Occipital lobe (tissue), 3 donors: ENCODE measurements at places on chromosomes 12 and 14. TPM values are rescaled to one million over a fixed set of nuclear protein-coding genes. Genes with fewer than 3 reads are reported as not detected.

Gene BRI3BP
- 21.4 TPM for total RNA-seq

Gene KRT71
- not detected for total RNA-seq

Gene HEATR5A
- total RNA-seq: 32.3 TPM

Gene COX8C
- not detected for total RNA-seq

Gene IPO4
- total RNA-seq: 11.7 TPM

Gene GALNT16
- 5.5 TPM for total RNA-seq

Gene OTX2
- total RNA-seq: not detected

Gene KRT85
- not detected for total RNA-seq

Gene CD4
- 2.3 TPM for total RNA-seq

Gene RPS6KL1
- 26.5 TPM for total RNA-seq

Gene GPR162
- 61.3 TPM for total RNA-seq

DNA sequence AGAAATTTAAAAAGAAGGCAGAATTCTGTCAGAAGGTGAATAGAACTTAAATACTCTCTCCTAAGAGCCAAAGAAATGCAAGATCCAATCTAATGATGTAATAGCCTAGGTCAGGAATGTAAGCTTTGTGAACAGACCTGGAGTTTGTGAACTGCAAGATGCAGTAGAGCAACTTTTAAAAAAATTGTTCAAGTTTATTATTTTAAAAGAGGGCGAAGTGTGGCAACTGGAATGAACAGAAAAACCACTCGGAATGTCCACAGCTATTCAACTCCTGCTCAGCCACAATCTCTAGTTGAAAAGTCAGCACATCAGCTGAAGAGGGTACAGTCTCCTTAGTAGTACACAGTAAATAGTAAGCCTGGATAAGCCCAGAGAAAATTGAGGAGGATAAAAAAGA is 228.8 kb downstream of the PPFIA2 start:
- no peak for DNase-seq

GRCh38 chr14:55351111-55351510 is 60.5 kb downstream of the ATG14 start:
- no peak for DNase-seq

GRCh38 chr12:20946732-20947131 is 136.2 kb downstream of the SLCO1B3 start:
- no peak for DNase-seq

DNA sequence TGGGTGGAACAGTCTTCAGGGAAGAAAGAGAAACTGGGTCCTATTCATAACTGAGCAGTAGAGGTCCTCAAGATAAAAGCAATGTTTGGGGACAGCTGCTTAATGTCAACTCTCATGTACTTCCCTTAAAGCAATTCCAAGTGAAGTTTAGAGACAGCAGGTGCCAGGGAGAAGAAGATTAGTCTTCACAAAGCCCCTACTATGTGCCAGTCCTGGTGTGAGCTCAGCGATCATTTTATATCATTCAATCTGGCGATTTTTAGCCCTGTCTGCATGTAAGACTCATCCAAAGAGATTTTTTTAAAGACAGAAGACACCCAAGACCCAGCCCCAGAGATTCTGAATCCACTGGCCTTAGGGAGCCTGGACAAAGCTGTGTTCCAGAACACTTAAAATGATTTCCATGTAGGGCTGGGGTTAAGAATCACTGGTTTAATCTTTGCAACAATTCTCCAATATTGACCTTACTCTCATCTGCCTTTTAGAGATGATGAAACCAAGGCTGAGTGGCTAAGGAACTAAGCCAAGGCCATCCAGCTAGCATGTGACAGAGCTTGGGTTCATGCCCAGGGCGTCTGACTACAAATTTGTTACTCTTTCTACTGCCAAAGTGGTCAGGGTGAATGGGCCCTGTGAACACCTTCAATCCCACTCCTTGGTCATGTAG is 404.5 kb upstream of the TBX3 start:
- no peak for DNase-seq

DNA sequence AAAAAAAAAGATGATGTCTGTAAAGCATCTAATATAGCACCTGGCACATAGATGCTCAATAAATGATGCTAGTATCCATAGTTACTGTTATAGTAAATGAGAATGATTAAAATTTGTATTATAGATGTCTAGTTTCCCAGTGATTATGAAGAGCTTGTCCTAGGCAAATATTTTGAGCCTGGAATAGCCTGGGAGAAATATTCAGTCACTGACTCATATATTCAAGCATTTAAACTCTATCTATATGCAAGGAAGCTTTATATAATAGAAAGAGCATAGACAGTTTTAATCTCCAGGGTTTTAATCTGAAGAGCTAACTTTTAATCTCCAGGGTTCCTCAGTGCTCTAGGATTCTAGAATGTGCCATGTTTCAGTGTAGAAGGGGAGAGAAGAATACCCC is 91.5 kb upstream of the VASH1 start:
- no peak for DNase-seq

DNA sequence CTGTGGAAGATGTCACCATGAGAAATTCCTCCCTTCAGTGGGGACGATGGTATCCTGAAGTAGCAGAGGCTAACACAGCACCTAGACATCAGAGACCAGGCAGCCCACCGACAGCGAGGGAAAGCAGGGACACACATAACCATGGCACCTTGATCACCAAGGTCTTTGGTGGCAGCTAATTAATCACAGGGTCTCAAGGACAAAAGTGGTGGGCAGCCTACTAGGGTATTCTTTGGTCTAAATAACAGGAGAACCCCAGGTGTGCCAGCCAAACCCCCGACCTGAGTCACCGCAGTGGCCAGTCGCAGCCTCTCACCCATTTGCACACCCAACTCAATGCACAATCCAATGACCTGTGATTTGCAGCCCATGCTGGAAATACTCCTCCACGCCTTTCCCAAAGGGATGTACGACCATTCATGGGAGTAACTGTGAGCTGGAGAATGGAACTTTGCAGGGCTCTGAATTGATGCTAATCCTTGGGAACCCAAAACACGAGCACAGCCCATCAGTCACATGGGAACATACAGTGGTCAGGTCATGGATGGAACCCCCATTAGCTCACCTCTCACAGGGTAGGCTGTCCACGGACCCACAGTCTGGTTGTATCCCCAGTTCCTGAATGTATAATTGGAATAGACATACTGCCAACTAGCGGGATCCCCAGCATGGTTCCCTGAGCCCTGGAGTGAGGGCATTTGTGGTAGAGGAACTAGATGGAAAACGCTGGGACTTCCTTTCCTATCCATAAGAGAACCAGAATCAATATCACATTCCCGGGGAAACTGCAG is 58.7 kb upstream of the C14orf180 start:
- DNase-seq: no peak

- no peak for DNase-seq
Measured at GRCh38 chr14:95388699-95389098, 69.0 kb upstream of the CLMN start.

- no peak for DNase-seq
Measured at GRCh38 chr14:54104601-54105145, 148.0 kb upstream of the BMP4 start.

DNA sequence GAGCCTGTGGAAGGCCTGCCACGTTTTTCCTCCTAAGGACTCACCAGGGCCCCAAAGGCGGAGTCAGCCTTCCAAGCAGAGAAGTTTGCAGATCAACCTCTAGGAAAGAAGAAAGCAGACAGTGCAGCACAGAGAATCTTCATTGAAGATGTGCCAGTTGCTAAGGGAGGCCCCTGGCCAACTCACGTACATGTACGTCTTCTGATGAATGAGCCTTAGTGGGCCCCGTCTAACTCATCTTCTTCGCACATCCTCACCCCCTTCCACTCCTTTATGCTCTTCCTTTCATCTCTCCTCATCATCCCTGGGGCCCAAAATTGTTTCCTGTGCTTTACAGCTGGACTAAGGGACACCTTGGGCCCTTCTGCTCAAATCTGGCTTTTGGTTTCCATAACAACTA is 703.0 kb upstream of the TBX3 start:
- DNase-seq: no peak

- no peak for DNase-seq
Measured at GRCh38 chr12:121653999-121654398, 15.5 kb downstream of the MORN3 start.

GRCh38 chr12:63151623-63152320 is 771 bp upstream of the AVPR1A start:
- peak; percentile 14 for DNase-seq

DNA sequence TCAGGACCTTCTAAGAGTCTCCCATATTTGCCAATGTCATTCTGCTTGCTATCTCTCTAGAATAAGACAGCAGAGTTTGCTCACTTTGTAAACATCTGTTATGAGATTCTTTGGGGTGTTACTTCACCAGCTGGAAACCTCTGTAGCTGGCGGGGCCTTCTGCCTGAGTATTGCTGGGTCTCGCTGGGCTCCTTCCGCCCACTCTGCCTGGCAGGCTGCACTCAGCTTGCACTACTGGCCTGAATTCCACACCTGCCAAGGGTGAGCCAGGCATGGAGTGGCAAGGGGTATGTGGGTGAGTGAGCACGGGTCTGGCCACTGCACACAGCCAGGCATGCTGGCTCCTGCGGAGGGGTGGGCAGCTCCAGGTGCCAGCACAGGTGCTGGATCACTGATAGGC is 267.3 kb upstream of the PDE3A start:
- no peak for DNase-seq

DNA sequence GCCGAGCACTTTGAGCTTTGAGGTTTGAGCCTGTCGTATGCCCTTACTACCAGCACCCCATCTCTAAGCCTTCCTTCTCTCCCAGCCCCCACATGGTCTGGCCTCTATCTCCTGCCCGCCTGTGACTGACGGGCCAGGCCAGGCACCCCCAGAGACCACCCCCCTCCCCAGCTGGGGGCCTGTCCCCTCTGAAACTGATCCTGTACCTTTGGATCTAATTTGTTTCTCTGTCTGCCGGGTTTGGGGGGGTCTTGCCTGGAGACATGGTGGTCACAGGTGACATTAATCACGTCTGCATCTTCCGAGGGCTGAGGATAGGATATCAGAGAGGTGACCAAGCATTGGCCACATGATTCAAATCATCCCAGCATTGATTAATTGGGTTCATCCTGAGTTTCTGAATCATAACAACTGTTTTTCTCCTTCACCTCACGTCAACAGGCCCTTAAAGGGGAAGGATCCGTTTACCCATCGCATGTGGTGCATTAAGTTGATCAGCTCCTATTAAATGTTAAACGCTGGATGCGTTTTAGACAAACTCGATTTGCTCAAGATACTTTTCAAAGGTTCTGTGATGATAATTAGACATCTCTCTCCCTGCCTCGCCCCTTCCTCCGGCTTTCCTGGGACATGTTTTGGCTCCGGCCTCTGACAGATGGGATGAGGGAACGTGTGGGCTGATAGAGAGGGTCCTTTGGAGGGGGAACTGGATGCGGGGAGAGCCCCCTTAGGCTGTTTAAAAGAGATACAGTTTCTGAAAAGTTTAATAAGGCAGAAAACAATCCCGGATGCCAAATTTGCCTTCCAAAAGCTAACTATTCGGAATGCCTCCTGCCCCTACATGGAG is 63.3 kb upstream of the TBX3 start:
- DNase-seq: no peak

DNA sequence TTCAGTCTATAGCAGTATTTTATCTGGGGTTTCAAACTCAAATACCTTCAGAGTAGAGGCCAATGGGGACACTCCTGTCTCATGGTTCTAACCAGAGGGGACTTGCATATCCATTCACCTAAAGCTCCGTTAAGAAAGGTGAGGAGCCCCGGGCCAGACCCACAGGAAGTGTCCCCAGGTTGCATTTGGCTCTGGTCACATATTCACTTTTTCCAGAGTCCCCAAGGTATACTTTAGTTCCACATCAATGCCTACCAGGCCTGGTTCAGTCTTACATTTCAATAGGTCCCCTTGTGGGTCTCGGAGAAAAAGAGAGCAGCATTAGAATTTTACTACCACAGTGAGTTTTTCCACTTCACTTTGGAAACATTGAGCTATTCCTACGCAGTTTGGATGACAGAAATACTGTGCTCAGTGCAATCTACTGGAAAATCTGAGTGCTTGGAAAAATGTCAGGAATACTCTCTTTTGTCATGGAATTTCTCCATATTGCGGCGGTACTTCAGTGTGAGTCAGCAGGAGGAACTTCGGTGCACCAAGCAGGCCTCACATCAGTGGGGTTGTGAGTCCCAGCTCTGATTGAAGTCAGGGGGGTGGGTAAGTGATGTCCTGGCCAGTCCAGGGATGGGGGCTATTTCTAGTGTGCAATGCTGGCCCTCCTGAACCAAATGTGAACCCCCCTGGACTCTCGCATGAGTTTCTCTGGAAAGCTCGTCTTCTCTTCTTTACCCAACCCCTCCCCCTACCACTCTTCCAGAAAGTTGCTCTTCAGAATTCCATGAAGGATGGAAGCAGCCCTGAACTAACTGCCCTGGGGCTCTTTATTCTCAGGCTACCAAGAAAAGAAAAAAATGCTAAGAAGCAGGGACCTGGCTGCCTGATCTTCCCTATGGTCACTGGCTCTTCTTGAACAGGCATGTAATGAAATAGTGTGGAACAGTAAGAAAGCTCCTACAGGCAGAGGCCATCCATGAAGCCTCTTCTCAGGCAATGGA is 184.7 kb downstream of the PRKCH start:
- DNase-seq: no peak

DNA sequence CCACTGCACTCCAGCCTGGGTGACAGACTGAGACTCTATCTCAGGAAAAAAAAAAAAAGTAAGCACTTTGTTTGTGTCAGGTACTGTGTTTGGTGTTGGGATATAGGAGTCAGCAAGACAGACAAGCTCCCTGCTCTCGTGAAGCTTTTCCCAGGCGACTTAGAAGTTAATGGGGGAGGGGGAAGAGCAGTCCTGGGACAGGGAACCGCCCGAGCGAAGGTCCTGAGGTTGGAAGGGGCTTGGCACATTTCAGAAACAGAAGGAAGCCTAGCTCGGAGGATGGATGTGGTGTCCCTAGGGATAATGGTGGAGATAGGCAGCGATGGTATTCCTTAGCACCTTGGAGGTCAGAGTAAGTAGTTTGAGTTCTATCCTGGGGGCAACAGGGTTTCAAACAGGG is 8.5 kb upstream of the COX6A1 start:
- DNase-seq: no peak

- no peak for DNase-seq
Measured at GRCh38 chr12:123502163-123502704, 31.3 kb downstream of the RILPL1 start.

DNA sequence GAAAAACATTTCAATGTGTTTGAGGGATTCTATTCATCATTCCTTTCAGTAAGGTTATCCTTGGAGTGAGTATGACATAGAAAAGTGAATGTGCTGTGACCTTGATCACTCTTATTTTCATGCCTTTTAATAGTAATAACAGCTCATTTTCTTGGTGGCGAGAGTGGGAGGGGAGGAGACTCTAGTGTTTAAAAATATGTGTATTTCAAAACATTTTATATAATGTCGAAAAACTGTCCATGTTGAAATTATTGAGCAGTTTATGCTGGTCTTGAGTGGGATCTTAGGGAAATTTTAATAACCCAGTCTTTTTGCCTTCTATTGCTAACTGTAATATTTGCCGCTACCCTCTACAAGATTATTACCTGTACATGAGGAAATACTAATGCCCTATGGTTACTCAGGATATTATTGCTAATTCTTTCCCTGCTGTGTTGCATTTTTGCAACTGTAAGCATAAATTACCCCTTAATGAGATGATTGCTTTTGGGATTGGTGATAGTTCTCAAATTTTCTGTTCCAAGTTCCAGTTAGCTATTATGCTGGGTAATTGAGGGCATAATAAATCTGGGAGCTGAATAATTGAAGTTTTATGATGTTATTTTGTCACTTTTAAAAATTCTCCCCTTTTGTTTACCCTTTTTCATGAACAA is 21.9 kb downstream of the ATF7IP start:
- DNase-seq: no peak
